ENCODE measurements at places on chromosomes 13 and 19. TPM values are rescaled to one million over a fixed set of nuclear protein-coding genes. Genes with fewer than 3 reads are reported as not detected.

GRCh38 chr13:37289212-37289935, 183.9 kb upstream of the CSNK1A1L start:
- DNase-seq = no peak

DNA sequence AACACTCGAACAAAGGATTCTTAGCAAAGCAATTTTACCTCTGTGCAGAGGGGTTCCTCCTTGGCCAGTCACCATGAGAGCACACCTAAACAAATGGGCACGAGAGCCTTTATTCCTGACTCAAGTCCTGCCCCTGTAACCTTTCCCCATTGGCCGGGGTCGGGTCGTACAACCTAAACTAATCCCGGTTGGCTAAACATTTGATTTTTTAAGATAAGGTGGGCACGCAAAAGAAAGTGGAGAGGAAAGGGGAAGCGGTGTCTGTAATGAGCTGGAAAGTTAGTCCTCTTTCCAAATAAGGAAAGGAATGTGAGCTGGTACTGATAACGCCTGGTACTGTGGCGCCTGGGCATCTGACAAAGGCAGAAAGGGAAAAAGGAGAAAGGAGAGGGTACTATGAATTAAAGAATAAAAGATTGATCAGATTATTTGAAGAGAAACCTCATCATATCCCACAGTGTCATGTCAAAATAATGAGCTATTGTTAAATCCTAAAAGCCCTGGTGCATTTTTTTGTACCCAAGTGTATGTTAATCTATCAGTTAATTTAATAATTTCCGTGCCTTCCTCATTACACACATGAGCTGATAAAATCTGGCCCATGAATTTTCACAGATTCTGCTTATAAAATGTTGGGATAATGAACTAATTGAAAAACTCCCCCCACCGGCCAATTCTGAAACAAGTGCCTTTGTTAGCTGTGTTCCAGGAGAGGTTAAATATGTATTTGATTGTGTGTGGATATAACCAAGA, 335.7 kb downstream of the RFC3 start:
- no peak for DNase-seq

The TEX29 gene
- not detected for total RNA-seq

DNA sequence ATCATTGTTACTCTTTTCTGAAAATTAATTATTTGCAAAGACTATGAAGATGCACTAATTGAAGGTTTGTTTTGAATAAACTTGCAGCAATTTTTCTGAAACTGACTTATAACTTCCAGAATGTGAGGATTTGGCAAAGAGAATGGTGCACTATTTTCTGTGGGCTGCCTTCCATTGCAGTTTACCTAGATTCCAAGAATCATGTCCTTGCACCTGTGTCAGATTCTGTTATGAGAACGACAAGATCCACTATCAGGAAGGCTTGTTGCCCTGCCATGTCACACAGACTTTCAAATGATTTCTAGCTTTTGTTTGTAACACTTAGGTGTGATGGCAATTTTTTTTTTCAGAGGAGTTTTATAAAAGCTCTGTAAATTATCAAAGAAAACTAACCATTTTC, 5.6 kb upstream of the SLAIN1 start:
- no peak for DNase-seq

The RDH8 gene
- not detected for total RNA-seq

DNA sequence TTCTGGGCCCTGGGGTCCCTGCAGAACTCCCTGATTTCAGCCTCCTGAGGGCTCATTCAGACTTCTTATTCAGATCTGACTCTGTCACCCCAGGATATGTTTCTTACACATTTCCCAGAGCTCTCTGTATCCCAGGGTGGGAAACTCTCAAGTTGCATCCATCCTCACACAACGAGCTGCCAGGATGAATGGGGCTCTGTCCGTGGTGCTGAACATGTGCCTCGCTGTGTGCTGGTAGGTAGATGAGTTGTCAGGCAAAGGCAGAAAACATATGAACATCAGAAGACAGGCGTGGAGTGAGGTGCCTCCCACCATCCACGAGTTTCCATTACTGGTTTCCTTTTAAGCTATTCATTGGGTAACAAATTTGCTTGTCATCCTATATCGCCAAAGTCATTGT, 11.4 kb upstream of the IGFL1 start:
- peak; percentile 32 for DNase-seq

DNA sequence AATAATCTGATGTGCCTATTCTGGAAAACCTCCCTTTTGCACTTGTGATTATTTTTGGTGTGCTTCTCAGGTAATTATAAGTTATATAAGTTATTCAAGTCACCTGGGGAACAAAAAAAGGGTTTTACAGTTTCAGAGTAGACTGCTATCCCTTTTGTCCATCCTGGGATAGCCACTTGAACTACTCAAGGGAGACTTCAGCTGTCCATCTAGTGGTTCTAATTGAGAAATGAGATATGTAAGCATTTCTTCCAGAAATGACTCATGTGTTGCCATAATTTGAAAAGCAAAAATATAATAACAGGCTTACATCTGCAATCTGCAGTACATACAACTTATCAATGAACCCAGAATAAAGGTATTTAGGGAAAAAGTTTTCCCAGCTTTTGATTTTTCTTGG, 20.4 kb downstream of the UBL3 start:
- DNase-seq = peak; percentile 18

DNA sequence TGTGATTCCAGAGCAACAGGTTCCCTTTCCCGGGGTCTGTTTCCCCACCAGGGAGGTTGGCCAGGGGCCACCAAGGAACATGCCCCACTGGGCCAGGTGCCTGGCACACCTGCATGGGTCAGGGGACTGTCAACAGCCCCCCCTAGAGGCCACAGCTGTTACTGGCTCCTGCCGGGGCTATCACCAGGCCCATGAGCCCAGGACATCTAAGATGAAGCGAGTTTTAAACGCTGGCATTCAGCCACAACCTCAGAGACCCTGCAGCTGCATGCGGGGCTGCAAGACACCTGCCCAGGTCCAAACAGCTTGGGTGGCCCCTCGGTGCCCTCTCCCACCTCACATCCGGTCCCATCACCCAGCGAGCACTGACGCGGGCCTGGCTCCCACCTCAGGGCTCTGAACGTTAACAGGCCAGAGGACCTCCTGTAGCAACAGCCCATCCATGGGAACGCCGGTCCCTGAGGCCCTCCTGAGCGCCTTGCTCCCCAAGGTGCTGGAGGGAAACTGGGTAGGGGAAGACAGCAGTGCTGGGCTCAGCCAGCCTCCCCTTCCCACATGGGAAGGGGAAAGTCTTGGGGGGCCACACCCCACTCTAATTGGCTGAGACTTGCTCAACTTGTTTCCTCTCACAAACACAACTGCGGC, 12.0 kb downstream of the KHSRP start:
- DNase-seq = peak; percentile 23

DNA sequence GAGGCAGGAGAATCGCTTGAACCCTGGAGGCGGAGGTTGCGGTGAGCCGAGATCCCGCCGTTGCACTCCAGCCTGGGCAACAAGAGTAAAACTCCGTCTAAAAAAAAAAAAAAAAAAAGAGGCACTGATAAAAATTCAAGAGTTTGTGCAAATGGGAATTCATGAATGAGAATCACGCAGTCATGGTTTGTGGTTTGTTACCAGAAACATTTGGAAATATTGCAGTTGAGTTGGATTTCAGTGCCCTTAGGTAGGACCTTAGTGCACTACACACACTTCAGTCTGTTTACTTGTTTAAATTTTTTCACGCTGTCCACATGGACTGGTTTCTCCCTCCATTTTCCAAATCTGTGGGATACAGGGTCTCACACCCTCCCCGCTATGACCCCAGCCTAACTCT, 28.4 kb downstream of the ZNF844 start:
- no peak for DNase-seq

The EPS8L1 gene
- 308 TPM for total RNA-seq

- peak; percentile 55 for DNase-seq
Measured at GRCh38 chr13:25295228-25295627, 6.2 kb upstream of the NUP58 start.

DNA sequence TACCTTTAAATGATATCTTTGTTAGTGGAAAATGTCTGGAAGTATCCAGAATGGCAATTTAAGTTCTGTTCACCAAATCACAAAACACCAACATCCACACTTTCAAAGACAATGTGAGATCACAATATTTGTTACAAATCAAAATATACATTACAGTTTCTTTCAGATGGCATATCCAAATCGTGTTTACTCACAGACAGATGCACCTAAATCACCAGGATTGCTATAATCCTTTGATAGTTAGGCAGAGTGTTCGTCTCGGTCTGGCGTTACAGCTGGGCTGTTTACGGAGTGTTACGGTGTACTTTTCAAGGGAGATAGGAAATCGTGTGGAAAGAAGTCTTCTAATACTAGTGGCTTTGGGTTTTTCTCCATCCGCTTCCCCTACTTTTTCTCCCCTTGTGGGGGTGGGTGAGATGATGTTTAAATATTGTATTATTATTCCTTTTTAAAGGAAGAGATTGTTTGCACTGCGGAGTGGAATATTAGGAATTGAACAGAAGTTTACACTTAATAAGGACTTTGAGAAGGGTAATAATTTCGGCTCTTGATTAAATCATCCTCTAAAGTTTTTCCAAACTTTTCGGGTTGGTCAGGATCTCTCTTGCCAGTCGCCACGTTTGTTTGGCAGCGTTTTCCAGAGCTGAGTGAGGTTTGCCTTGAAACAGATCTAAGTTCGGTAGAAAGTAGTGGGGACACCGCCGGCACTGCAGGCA, 1.8 kb downstream of the MAB21L1 start:
- no peak for DNase-seq

GRCh38 chr19:17340871-17341357, 3.6 kb downstream of the GTPBP3 start:
- no peak for DNase-seq

GRCh38 chr19:6213696-6214641, 65.8 kb downstream of the MLLT1 start:
- DNase-seq = no peak

The BORCS8 gene
- 18.2 TPM for total RNA-seq

GRCh38 chr19:17220207-17220758, 5.1 kb downstream of the USE1 start:
- peak; percentile 61 for DNase-seq

DNA sequence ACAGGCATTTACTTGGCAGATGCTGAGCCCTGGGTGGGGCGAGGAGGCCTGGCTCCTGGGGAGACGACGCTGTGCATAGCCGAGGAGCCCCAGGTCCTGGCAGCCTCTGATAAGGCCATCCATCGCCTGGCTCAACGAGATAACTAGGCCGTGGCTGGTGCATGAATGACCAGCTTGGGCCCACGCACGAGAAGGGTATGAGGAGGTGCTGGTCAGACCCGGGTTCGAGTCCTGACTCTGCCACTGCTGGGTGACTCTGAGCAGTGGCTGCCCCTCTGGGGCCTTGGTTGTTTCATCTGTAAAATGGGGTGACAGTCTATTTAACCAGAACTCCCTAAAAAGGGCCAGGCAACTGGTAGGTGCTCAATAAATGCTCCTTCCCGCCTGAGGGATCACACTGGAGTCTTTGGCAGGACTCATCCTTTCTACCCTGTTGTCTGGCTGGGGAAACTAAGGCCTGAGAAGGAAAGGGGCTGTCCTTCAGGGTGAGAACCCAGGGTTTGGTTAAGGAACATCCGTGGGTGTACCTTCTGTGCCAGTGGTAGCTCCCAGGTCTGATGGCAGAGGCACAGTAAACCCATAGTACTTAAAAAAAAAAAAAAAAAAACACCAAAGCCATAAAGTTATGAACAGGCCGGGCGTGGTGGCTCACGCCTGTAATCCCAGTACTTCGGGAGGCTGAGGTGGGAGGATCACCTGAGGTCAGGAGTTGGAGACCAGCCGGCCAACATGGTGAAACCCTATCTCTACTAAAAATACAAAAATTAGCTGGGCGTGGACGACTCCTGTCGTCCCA, 8.1 kb upstream of the ARRDC2 start:
- DNase-seq = no peak

The ISYNA1 gene
- 15.3 TPM for total RNA-seq

DNA sequence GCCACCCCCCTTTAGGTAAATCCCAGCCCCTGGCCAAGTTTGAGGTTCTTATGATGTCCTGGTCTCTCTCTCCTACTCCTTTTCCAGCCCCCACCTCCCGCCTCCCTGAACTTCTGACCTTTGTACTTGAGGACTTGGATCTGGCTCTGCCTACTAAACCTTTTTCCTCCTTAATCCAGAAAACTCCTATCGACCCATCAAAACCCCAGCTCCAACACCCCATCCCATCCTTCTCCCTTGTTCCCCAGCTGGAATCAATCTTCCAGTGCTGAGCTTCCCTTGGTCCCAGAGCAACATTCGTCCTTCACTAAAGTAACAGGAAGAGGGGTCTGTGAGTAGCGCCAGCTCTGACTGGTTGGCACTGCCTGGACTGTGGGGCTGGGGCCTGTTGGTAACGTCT, 17.3 kb upstream of the UQCR11 start:
- DNase-seq = no peak

DNA sequence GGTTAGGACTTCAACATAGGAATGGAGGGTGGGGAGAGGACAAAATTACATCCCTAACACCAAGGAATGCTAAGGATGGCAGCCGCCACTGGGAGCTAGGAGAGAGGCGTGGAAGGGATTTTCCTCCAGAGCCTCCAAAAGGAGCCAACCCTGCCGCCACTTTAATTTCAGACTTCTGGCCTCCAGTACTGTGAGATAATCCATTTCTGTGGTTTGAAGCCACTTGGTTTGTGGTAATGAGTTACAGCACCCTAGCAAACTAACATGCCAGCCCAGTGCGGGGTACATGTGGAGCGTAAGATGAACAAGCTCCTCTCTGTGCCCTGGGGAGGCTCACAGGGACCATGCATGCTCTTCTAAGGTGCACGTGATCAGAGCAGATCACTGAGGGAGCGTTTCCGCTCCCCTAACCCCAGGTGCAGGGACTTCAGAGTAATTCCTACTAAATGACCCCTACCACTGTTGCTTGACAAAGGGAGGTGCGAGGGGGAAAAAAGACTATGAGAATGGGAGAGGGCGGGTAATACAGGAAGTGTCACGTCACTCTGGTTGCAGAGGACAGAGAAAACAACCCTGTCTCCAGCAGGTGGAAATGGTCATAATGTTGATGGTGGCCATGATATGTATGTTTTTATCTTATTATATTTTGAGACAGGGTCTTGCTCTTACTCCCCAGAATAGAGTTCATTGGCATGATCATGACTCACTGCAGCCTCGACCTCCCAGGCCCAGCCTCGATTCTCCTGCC, 12.0 kb downstream of the FPR1 start:
- DNase-seq = no peak

- peak; percentile 30 for DNase-seq
Measured at GRCh38 chr19:33156334-33156733, 24.4 kb downstream of the WDR88 start.

GRCh38 chr13:77611068-77611467, 75.6 kb downstream of the SCEL start:
- DNase-seq = no peak

The POLD1 gene
- total RNA-seq = 28.4 TPM

GRCh38 chr19:18097993-18098890, 664 bp downstream of the MAST3 start:
- no peak for DNase-seq

The COX6B2 gene
- 0.26 TPM for total RNA-seq

The VSTM1 gene
- total RNA-seq = not detected

GRCh38 chr19:13031917-13032623, 36.8 kb downstream of the NFIX start:
- peak; percentile 56 for DNase-seq

GRCh38 chr13:81171065-81171647, 830.2 kb upstream of the SPRY2 start:
- DNase-seq = peak; percentile 35
